ENCODE measurements at places on chromosomes 11 and 22. TPM values are rescaled to one million over a fixed set of nuclear protein-coding genes. Genes with fewer than 3 reads are reported as not detected.

The CHRM1 gene
- total RNA-seq: 0.67 TPM

DNA sequence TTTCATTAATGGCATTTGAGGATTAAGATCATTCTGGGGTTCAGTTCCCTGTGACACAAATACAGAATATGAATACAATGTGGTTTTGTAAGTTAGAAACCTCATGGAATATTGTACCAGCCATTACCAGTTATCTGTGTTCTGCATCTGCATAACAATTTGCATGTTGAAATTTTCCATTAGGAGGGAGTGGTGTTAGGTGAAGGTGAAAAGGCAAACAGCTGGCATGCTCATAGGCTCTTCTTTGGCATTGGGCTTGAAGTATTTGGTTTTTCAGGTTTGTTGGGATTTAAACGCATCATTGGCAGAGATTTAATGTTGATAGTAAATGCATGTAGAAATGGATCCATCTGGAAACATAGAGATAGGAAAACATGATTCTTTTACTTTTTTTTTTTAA, 18.6 kb downstream of the RTN3 start:
- no peaks in the 10 kb centered on the region for H3K27me3 ChIP-seq
- DNase-seq: no peak
- peaks cover 12% of the 10 kb centered on the region for H3K36me3 ChIP-seq
- H3K4me3 ChIP-seq: no peak overlapping the region
- H3K27ac ChIP-seq: no peak overlapping the region
- H3K4me1 ChIP-seq: peaks cover 2% of the 10 kb centered on the region

The FGF19 gene
- total RNA-seq: not detected

GRCh38 chr22:39092111-39092862, 4.8 kb upstream of the APOBEC3H start:
- H3K36me3 ChIP-seq: no peaks in the 10 kb centered on the region
- DNase-seq: no peak
- H3K4me3 ChIP-seq: no peak overlapping the region

GRCh38 chr11:27204529-27204928, 158.5 kb downstream of the CCDC34 start:
- no peak for DNase-seq
- H3K4me3 ChIP-seq: no peak overlapping the region
- peaks cover 12% of the 10 kb centered on the region for H3K36me3 ChIP-seq
- H3K27ac ChIP-seq: no peak overlapping the region
- no peaks in the 10 kb centered on the region for H3K27me3 ChIP-seq

DNA sequence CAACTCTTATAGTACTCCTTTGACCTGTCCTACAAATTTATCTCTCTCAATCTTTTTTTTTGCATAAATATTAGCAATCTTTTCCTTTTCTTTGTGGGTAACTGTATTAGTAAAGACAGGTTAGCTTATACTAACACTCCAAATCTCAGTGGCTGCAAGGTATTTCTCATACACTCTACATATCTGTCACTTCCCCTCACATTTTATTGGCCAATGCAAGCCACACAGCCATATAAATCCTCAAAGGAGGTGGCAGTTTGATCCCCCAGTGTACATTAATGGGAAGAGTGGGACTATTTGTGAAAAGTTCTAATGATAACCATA, 42.6 kb upstream of the EED start:
- DNase-seq: no peak
- H3K27ac ChIP-seq: no peak overlapping the region
- no peaks in the 10 kb centered on the region for H3K4me1 ChIP-seq
- peaks cover 1% of the 10 kb centered on the region for H3K36me3 ChIP-seq

The KRTAP5-2 gene
- total RNA-seq: not detected
